NCI-H2227 treated with DMSO at 0.1 percent for 48 hours (cell line): ENCODE measurements at places on chromosomes 11 and 22.

- DNase-seq: no peak
Measured at GRCh38 chr22:19499236-19499879, 19.6 kb downstream of the CDC45 start.

- DNase-seq: peak; percentile 95
Measured at GRCh38 chr11:40293655-40294348, 1165.7 kb downstream of the LRRC4C start.

GRCh38 chr11:123853038-123853437, 32.4 kb downstream of the TMEM225 start:
- DNase-seq: no peak

DNA sequence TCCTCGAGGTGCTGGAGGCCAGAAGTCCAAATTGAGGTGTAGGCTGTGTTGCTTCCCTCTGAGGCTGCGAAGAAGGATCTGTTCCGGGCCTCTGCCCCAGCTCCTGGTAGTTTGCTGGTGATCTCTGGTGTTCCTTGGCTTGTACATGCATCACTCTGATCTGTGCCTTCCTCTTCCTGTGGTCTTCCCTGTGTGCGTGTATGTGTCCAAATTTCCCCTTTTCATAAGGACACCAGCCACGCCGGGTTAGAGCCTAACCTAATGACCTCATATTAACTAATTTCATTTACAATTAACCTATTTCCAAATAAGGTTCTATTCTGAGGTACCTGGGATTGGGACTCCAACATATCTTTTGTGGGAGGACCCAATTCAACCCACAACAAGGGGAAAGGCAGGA, 21.5 kb downstream of the RIBC2 start:
- DNase-seq: no peak

- DNase-seq: no peak
Measured at GRCh38 chr11:88531831-88532230, 194.3 kb upstream of the CTSC start.

- peak; percentile 8 for DNase-seq
Measured at GRCh38 chr22:42269432-42270175, 849 bp downstream of the TCF20 start.

DNA sequence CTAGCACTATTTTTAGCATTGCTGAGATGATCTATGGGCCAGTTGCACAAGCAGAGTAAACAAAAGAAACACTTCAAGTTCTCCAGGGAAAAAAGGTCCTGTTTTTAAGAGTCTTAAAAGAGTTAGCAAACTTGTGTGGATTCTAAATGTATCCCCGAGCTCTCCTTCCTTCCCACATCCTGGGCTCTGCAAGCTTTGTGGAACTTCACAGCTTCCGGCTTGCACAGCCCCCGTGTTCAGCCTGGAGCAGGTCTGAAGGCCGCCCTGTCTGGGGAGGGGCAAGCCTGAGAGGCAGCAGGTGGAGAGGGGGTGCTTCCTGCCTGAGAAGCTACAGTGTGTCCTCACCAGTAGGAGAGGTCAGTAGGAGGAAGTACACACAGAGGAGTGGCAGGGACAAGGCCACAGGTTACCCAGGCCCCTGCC, 35.1 kb upstream of the SUSD2 start:
- DNase-seq: no peak

DNA sequence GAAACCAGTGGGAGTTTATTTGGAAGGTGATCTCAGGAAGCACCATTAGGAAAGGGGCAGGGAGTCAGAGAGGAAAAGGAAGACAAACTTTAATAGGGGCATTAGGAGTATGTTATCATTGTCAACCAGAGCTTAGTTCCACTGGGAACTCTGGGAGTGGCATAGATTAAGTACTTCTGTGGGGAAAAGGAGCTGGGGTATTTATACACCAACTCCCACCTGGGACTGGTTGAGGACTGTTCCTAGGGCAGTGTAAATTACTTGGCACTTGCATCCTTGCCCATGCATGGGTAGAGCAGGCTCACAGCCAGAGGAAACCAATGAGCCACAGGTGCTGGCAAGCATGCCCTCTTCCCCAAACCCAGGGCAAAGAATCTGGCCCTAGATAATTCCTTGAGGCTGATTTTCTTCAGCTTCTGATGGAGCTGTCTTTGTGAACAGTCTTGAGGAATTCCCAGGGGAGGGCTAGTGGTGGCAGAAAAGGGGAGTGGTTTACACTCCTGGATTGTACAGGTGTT, 541.2 kb downstream of the MIAT start:
- no peak for DNase-seq

DNA sequence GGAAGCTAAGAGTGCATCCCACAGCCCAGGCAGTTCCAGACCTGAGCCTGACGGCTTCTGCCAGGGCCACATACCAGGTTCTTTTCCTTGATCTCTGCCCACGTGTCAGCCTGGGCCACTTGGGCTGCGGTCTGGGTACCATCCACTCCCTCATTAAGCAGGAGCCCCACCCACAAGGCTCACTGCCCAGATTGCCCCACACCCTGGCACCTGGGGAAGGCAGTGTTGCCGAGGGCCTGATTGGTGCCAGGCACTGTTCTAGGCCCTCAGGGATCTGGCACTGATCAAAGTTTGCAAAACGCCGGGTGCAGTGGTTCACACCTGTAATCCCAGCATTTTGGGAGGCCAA, 15.4 kb downstream of the GGA1 start:
- no peak for DNase-seq

GRCh38 chr11:29364006-29364405, 652.8 kb downstream of the KCNA4 start:
- DNase-seq: no peak

GRCh38 chr11:109940816-109941215, 152.4 kb upstream of the ZC3H12C start:
- no peak for DNase-seq

- no peak for DNase-seq
Measured at GRCh38 chr22:34858066-34858465, 207.9 kb upstream of the ISX start.

GRCh38 chr11:12087075-12088004, 23.1 kb upstream of the MICAL2 start:
- no peak for DNase-seq

GRCh38 chr22:26259510-26259909, 90.2 kb downstream of the SEZ6L start:
- DNase-seq: no peak

DNA sequence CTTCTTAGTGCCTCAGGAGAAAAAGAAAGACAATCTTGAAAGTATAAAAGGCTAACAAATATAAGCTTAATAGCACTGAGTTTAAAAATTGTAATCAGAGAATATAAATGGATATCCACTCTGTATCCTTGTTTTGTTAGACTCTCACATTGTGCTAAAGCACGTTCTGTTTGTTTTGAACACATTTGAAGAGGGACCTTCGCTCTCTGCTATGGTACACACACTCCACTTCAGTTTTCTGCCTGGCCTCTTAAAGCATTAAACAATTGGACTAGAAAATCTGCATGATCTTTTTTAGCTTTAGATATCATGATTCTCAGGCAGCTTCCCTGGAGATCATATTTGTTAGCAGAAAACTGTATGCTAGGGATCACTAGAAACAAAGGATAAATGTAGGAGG, 40.3 kb upstream of the PGR start:
- DNase-seq: no peak

- no peak for DNase-seq
Measured at GRCh38 chr11:6249770-6250555, 9.7 kb upstream of the CCKBR start.

- no peak for DNase-seq
Measured at GRCh38 chr11:97033178-97033577, 643.4 kb downstream of the JRKL start.

- DNase-seq: no peak
Measured at GRCh38 chr11:36258730-36259360, 30.4 kb downstream of the COMMD9 start.

- DNase-seq: no peak
Measured at GRCh38 chr11:134361661-134362060, 29.9 kb downstream of the GLB1L2 start.

DNA sequence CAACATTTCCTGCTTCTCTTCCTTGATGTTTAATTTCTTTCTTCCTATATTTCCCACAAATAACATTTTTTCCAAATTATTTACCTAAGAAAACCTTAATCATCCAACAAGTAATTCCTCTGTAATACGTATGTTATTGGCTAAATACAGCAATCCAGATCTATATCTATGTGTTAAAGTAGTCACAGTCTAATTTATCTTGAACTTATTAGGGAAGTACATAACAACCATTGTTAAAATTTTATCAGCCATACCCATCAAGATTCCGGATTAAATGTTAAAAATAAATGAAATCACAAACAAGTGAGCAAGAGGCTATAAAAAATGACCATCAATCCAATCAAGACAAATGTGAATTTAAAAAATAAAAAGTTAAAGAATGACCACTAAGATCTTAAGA, 36.5 kb downstream of the RRAS2 start:
- no peak for DNase-seq

GRCh38 chr11:123055191-123055901, 6.6 kb downstream of the HSPA8 start:
- DNase-seq: no peak

GRCh38 chr22:21753374-21754111, 17.9 kb upstream of the YPEL1 start:
- no peak for DNase-seq

DNA sequence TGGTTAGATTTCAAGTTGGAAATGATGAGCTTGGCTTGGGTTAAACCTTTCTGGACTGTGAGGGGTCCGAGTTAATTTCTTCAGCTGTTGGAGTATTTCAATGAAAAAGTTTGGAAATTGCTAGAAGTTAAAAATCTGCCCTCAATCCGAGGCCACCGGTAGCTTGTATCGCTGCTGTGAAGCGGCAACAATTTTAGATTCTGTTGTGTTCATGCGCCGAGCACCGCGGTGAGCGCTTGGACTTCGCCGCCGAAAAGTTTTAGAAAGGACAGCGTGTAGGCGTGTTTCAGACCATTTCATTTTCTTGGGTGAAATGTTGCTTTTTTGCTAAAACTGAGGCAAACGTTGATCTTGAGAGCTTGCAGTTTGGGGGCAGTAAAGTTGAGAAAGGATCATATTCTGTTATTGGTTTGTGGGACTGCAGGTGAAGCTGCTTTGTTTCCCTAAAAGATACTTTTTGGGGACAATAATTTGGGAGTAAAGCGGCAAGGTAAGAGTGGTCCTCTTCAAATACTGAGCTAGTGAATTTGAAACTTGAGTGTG, 928 bp downstream of the FBXO7 start:
- DNase-seq: no peak

DNA sequence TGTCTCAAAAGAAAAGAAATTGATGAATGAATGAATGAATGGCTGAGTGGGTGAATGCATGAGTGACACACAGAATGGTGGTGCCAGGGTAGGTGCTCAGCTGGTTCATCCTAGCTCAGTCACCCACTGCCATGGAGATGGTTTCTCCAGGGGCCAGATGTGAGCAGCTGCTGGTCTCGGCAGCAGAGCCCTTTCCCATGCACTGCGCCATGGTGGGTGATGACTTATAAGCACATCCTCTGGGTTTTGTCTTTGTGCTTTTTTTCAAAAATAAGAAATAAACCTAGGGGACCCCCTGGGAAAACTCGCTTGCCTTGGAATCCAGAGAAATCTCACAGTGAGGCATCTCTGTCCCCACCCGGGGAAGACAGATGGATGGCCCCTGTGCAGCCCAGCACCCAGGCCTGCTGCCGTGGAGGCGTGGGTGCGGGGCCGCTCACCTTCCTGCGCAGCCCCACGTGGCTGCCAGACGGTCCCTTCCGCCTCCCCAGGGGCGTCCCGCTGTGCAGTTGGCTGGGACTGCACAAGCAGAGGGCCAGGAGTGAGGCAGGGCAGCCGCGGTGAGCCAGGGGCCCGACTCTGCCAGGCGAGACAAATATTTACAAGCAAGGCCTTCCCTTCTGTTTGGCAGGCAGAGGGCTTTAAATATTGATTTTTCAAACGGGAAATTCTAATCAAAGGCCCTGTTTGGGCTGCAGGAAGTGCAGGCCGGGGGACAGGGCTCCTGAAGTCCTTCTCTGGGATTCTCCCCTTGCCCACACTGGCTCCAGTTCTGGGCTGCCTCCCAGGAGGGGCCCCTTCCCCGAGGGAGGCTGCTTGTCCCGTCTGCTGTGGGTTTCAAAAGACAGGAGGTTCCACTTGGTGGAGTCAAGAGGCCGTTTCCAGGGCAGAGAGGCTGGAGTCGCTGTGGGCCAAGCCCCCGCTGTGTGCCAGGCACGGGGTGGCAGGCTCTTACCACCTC, 24.3 kb downstream of the MPPED1 start:
- DNase-seq: no peak

- DNase-seq: no peak
Measured at GRCh38 chr11:102470251-102470650, 17.7 kb upstream of the TMEM123 start.

DNA sequence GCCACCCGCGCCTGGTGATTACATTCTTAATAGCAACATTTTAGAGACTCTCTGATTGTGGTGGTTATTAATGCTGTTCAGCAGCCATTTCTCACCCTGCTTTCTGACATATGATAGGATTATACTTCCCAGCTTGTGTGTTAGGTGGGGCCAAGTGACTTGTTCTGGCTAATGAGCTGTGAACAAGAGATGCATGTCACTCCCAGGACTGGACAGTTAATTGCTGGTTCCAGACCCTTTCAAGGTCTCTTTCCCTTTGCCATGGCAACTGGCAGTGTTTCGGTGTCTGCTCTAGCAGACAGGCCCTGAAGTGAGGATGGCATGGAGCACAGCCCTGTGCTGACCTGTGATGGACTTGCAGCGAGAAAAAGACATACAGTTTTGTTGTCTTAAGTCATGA, 8.9 kb upstream of the PTPRJ start:
- DNase-seq: peak; percentile 51
